Myocyte (in vitro differentiated cells): ENCODE measurements at places on chromosomes 1 and 21. TPM values are rescaled to one million over a fixed set of nuclear protein-coding genes. Genes with fewer than 3 reads are reported as not detected.

- no peak for DNase-seq
Observed at GRCh38 chr1:1205769-1206375, 520 bp downstream of the TNFRSF18 start.

DNA sequence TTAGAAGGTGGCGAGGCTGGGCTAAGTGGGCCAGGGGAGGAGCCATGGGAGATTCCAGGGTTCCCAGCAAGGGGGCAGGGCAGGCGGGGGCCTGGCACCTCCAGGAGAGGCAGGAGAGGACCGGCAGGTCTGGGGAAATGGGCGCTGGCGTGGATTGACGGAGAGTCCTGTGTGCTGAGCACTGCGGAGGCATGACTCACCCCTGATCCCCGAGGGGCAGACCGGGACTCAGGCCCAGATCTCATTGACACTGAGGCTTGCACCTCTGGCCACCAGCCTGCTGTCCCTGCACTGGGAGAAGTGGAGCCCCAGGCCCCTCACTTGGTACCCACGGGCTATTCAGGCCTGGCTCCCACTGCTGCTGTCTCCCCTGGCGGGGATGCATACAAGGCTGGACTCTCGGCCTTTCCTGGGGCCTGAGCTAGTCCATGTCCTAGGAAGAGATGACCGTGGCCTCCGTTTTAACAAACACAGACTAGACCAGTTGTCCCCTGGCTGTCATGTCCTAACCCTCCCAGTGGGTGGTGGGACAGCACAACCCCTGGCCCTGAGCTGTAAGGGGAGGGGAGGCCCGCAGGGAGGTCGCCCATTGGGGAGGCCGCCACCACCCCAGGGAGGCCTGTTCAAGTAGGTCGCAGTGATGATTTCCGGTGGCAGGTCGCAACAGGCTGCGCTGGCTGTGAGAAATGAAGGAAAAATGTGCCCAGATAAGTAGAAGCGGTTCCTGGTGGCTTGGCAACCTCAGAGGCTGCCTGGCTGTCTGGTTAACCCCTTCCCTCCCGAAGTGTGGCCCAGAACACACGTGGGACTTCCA lies 39.7 kb downstream of the RIPK4 start:
- DNase-seq = peak; percentile 54

GRCh38 chr1:156371553-156372264 lies 2.7 kb downstream of the RHBG start:
- DNase-seq = peak; percentile 21

- no peak for DNase-seq
Observed at GRCh38 chr1:200774735-200775444, 36.2 kb downstream of the CAMSAP2 start.

DNA sequence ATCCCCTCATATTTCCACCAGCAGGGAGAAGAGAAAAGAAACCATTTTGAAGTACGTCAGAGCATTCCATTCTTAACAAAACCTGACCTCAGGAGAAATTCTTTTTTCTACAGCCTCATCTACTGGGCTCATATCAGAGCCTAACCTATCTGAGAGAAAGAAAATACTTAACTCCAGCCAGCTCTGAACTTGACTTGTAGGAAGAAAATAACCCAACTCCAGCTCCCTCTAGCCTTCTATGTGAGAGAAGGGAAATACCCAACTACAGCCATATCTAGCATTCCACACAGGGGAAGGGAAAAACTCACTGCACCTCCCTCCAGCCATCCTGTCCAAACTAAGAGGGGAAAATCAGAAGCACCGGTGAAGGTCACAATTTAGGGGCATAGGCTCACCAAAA lies 57.7 kb downstream of the SPATA6 start:
- no peak for DNase-seq

DNA sequence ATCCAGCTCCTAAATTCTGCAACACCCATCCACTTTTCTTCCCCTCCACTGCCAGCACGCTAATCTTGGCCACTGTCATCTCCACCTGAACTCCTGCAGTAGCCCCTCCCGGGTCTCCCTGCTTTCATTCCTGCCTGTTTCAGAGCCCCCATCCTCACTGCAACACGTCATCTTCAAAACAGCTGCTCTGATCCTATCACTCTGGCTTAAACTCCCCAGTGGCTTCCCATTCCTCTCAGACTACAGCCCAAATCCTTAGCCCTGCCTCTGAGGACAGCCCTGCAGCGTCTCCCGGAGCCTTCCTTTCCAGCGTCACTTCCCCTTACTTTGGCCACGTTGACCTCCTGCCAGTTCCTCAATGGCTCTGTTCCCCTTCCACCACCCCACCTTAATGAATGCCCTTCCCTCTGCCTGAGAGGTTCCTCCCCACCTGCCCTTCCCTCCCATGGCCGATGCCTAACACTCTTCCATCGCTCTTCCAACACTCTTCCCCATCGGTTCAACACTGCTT lies 22.9 kb upstream of the IFNAR2 start:
- no peak for DNase-seq

GRCh38 chr1:220255204-220255603 lies 17.0 kb downstream of the RAB3GAP2 start:
- DNase-seq = no peak

DNA sequence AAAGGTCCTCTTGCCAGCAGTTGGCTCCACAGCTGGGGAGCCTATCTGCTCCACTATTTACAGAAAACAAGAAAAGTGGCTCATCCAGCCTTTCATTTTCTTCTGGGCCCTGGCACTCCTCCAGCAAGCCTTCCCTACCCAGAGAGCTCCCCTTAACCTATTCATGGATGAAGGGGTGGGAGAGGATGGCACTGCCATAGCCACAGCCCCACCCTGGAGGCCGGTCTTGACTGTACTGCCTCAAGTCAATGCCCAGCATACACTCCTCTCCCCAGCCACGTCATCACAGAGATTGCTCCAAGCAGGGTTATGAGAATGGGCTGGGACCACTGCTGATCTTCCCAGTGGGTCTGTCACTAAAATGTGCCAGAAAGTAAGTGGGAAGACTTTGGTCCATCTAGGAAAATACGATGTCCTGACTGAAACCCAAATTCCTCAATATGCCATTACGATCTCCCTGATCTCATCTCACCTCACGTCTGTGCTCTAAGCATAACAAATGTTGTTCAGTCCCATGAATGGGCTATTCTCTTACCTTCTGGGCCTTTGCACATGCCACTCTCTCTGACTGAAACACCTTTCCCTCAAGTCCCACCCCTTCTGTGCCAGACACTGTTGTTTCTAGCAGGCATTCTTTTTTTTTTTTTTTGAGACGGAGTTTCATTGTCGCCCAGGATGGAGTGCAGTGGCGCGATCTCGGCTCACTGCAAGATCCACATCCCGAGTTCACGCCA lies 21.4 kb upstream of the PTAFR start:
- peak; percentile 7 for DNase-seq

The RPL11 gene
- 551 and 641 TPM in 2 replicates for total RNA-seq

The IQGAP3 gene
- total RNA-seq = 0.24 and 0.52 TPM in 2 replicates

The BTBD19 gene
- total RNA-seq = 5.4 and 20.8 TPM in 2 replicates
